Activated T-cell treated with anti-CD3 and anti-CD28 coated beads for 24 hours (primary cell): ENCODE measurements at places on chromosomes 3 and 15.
A peak's percentile ranks its signal among the peaks of the same experiment; 100 is the strongest.

- no peak for DNase-seq
These were observed 999 bp downstream of the ZNF280D start for GRCh38 chr15:56732135-56732885.

DNA sequence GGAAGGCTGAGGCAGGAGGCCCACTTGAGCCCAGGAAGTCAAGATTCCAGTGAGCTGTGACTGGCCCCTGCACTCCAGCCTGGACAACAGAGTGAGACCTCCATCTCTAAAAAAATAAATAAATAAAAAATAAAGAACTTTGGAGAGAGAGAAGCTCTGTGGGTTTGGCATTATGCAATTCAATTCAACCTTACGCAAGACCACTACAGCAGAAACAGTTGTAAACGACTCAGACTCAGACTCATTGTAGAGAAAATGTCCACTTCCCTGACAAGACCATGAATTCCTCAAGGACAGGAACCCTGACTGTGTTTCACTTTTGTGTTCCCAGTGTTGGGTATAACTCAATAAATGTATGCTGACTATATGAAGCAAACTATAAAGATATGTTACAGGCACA is 90.3 kb upstream of the C3orf80 start:
- DNase-seq, result no peak

DNA sequence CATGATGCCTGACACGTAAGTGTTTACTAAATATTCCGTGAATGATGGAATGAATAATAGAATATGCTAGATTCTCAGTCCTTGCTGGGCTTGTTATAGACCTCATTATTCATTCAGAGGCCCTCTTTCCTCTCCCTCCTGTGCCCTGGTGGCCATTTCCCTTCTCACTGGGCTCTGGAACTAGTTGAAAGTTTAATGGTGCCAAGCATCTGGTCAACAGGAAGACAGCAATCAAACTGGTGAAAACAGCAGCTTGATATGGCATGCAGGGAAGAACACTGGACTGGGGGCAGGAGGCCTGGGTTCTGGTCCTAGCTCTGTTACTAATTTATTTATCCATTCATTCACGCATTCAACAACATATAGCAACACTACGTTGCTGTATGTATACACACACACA is 3.7 kb upstream of the APOD start:
- DNase-seq, result no peak

DNA sequence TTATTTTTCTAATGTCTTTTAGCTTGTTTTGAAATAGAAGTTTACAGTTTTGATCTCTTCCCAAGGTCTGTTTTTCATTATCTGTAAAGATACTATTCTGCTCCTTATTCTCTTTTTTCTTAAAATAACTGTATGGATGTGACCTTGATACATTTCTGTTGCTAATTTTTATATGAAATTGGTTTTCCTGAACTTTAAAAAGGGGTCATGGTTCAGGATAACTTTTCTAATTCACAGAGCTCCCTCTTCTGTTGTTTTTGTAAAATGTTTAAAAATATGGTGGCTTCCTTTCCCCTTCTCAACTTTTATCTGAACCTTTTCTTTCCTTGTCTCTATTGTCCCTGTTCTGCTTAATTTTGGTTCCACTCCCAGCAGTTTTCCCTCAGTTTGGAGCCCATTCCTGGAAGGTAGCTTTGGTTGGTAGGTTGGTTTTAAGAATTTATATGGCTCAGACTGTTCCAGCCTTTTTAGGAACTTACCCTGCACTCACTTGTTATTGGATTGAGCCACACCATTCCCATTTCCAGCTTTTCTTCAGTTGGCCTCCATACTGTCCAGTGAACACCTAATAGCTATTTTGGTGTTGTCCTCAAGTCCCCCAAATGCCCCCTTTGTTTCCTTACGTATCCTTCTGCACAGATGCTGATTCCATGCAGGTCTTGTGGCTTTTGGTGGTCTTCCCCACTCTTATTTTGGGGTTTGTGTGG is 70.3 kb downstream of the SLMAP start:
- no peak for DNase-seq

GRCh38 chr3:160801386-160802118 is 45.5 kb downstream of the PPM1L start:
- peak; percentile 4 for DNase-seq

GRCh38 chr3:37249717-37250116 is 75.3 kb upstream of the LRRFIP2 start:
- no peak for DNase-seq

- DNase-seq, result no peak
These were observed 265.6 kb upstream of the THBS1 start for GRCh38 chr15:39315206-39315850.

DNA sequence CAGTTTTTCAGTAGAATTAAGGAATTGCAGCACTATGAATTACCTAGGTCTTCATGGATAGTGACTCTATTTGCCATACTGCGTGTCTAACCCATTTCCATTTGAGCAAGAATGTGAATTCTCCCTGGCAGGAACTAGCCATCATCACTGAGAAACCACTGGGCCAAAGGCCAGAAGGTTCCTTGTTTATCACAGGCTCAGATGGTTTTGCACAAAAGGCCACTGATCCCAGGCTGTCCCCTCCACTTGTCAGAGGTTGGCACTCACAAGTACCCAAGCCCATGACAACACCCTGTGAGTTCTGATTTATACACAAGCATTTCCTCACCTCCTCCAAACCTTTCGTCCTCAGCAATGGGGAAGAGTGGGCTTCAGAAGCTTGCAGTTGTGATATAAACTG is 131.8 kb downstream of the FOXB1 start:
- no peak for DNase-seq

DNA sequence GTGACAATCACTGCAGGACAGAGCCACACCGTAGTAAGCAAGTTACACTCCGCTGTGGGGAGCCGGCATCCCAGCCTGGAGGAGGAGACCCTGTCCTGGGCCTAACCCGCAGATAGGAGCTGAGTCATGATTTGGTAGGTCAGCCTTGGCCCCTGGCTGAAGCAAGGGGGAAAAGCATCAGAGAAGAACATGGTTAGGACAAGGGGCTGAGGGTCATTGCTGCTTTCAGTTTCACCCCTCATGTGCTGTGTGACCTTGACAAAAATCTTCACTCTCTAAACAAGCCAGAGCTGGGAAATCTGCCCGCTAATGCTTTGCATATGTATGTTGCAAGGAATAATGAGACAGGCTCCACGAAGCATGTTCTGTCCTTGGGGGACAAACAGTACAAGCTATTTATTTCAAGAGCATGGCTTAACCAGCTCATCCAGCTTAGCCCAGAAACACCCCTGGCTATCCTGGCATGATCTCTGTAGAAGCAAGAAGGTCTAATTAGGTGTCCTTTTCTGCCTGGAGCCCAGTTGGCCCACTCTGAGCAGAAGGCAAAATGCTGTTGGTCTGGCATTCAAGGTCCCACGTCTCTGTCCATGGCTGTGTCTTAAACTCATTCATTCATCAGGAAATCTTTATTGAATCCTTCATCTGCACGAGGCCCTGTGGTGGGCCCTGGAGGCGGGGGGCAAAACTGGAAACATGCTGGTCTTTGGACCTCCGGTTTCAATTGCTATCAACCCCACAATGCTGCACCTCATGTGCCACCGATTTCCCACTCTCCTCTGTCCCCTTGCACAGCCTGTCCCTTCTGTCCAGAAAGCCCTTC is 221.3 kb upstream of the LYSMD4 start:
- DNase-seq, result no peak

- no peak for DNase-seq
These were observed 15.5 kb downstream of the BMF start for GRCh38 chr15:40092979-40093869.

GRCh38 chr3:31817411-31817966 is 163.6 kb downstream of the OSBPL10 start:
- DNase-seq, result no peak

DNA sequence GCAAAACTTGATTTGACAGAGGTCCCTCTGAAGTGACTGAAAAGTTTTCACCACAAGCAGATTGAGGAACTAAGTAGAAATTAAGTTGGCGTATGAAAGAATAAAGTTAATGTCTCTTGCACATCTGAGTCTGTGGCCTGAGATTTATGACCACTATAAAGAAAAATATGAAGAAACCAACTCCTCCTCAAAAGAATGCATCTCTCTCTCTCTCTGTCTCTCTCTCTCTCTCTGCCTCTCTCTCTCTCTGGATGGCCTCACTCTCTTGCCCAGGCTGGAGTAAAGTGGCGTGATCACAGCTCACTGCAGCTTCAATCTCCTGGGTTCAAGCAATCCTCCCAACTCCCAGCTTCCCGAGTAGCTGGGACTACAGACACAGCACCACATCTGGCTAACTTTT is 55.2 kb downstream of the RPL22L1 start:
- DNase-seq, result no peak

GRCh38 chr3:146498002-146498736 is 28.8 kb upstream of the PLSCR2 start:
- DNase-seq, result peak; percentile 7

GRCh38 chr3:143158014-143158988 is 38.7 kb downstream of the CHST2 start:
- no peak for DNase-seq

DNA sequence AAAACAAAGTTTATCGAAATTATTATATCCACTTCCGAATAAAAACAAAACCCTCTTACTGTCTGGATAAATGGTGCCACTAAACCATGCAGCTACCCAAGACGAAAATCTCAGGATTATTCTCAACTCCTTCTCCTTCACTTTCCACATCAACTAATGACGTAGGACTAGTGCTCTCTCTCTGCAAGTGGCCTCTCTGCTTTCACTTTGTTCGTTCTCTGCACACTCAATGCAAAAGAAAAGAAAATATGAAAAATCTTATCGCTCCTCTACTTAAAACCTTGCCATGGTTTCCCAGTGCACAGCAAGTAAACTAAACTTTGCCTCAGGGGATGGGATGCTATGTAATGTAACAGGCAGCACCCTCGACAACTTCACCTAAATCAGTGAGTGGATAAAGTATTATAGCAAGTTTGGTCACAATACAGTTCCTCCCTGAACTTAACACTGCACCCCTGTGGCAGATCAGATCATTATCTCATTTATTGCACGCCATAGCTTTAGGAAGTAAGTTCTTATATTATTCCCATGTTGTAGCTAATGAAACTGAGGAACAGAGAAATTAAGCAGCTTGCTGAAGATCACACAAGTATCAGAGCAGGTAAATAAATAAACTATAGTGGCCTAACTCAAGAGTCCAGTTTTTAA is 262.7 kb upstream of the GADL1 start:
- DNase-seq, result no peak

GRCh38 chr3:127867986-127868385 is 45.7 kb upstream of the MGLL start:
- no peak for DNase-seq
